Purkinje cell (primary cell): ENCODE measurements at places on chromosomes 12 and 14. TPM values are rescaled to one million over a fixed set of nuclear protein-coding genes. Genes with fewer than 3 reads are reported as not detected.

TMPRSS12 gene
- polyA plus RNA-seq = 0.73 TPM in 1 of 2 replicates, not detected in the other

FAM222A gene
- polyA plus RNA-seq = 45.3 and 72.9 TPM in 2 replicates

LHX5 gene
- 0.90 and 3.1 TPM in 2 replicates for polyA plus RNA-seq

STXBP6 gene
- polyA plus RNA-seq = 5.7 TPM in 1 of 2 replicates, not detected in the other

RIMBP2 gene
- polyA plus RNA-seq = 6.8 and 7.0 TPM in 2 replicates

OTUB2 gene
- polyA plus RNA-seq = 2.5 and 4.2 TPM in 2 replicates

SCN8A gene
- polyA plus RNA-seq = 30.8 and 40.5 TPM in 2 replicates

KMT2D gene
- 1.0 and 2.7 TPM in 2 replicates for polyA plus RNA-seq

SYNDIG1L gene
- not detected in 2 replicates for polyA plus RNA-seq

KCNC2 gene
- polyA plus RNA-seq = 8.1 TPM in 1 of 2 replicates, not detected in the other
